ENCODE measurements at places on chromosomes 6 and 20.

DNA sequence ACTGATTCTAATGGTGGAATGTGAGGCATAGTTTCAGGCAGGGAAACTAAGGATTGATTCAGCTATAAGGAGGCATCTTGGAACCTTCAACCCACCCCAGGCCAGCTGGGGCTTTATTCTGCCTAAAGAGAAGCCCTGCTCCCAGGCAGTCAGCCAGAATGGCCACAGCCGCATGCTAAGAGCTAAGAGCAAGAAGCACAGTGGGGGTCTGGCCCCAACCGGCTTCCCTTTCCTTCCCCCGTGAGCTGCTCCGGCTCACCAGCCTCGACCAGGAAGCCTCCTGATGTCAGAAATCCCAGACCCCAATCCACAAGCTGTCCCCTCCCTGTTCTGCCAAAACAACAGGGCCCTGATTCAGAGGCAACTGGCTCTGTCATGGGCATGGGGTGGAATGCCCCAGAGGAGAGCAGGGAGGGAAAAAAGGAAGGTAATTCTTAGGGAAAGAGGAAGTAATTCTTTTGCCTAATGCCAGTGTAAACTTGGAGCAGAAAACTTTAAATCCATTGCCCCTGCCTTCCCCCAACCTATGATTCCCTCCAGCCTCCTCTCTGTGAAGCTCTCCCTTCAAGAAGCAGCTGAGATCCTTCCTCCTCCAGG lies 6.9 kb downstream of the GRM4 start:
- DNase-seq, result no peak

GRCh38 chr6:157385482-157385881 lies 4.5 kb downstream of the ZDHHC14 start:
- no peak for DNase-seq

DNA sequence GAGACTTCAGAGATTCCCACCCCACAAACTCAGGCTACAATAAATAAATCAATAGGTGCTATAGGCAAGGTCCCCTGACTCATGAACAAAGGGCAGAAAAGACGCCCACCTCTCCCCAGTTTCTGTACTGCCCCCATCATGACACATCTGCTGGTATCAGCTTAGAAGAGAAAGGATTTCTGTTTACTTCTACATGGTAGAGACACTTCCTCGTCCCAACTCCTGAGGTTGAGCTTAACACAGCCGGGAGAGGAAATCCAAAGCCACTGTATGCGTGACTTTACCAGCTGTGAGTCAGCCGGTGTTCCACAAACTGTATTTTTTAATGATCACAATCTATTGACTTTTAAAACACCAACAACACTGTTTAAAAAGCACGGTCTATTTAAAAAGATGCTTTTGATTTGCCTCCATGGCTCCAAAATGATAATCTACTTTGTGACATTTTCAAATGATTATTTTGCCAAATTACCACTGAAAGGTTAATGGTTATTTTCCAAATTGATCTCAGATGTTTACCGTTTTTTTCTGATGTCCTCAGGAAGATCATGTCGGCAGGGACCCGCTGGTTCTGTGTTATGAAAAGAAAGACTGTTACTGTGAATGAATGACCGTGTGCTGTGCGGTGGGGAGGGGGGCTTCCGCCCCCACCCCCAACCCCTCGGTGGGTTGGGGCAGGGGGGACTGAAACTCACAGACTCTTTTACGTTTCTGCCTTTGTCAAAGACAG lies 72.5 kb downstream of the ATP9A start:
- DNase-seq, result no peak

GRCh38 chr6:154962753-154963152 lies 32.4 kb upstream of the TIAM2 start:
- DNase-seq, result no peak

DNA sequence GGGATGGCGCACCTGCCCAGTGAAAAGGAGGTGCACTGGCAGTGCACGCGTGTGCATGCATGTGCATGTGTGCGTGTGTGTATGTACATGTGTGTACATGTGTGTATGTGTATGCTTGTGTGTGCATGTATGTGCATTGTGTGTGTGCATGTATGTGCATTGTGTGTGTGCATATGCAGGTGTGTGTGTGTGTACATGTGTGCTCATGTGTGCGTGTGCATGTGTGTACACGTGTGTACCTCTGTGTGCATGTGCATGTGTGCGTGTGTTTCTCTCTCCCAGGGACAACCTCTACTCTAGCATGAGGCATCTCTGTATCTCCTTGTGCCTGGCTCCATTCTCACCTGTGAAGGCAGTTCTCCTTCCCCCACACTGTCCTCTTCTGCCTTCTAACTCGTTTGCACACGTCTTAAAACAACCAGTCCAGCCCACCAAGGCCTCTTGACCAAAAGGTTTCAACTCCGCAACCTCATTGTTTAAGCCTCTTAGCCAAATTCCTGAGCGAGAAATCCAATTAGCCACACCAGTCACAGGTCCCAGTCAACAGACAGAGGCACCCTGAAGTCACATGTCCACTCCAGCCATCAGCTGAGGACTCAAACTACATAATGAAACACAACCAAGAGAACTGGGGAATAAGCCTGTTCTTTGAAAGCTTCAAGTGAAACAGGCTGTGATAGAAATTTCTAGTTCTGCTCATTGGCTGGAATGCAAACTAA lies 103.5 kb upstream of the PTPRT start:
- no peak for DNase-seq

- DNase-seq, result no peak
These were observed 71.3 kb downstream of the TTLL2 start for GRCh38 chr6:167396068-167396658.

- peak; percentile 68 for DNase-seq
These were observed 192.0 kb downstream of the PREX1 start for GRCh38 chr20:48635791-48636267.

GRCh38 chr6:89492025-89492640 lies 59.2 kb downstream of the ANKRD6 start:
- DNase-seq, result no peak

DNA sequence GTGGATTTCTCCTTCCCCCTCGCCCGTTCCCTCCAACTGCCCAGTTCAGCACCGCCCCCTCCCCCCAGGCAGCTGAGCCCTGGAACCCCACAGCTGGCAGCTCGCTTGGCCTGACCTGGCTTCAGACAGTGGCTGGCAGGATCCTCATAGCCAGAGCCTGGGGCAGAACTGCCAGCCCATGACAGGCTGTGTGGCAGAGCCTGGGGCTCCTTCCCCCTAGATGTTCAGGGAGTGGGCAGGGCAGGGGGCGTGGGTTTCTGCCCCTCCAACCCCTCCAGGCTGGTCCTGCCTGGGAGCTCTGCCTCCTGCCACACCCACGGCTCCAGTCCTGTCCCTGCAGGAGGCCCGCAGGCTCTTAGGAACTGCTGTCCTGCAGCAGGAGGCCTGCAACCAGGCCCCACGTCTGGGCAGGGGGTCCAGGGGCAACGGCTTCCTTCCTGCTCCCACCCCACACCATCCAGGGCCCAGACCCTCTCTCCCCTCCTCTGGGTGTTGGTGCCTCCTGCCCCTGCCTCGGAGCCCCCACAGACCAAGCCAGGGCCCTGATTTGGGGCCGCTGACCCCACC lies 9.6 kb upstream of the KCNQ2 start:
- no peak for DNase-seq

- no peak for DNase-seq
These were observed 390.2 kb downstream of the UTRN start for GRCh38 chr6:144675231-144675861.

GRCh38 chr6:158358450-158359077 lies 46.3 kb downstream of the TULP4 start:
- DNase-seq, result no peak

DNA sequence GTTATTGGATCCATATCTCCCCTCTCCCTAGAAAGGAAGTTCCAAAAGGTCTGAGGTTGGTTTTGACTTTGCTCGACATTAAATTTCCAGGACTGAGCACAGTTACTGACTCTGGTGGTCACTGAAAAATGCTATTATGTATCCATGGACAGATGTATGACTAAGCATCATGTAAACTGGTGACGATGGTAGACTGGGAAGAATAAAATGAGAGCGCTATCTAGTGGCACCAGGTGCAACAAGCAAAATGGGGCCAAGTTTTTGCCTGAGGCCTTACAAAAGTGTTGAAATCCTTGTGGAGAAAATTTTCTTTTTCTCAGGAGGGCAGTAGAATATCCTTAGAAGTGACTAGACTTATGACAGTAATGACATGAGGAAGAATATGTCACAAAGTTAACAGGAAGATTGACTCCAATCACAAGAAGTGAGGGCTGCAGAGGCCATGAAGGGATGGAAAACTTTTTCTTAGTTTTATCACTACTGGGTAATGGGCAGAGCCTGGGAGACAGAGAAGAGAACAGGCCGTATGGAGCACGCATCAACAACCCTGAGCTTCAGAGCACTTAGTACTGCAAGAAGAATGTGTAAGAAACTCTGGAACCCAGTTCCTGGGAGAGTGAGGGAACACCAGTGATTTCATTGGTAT lies 88.9 kb upstream of the ELOVL5 start:
- DNase-seq, result peak; percentile 5

All from stimulated activated CD4-positive, alpha-beta T cell treated with anti-CD3 and anti-CD28 coated beads, Interleukin-4, amount 100 ng/mL, for 1 hour (primary cell).